ENCODE measurements at places on chromosomes 2 and 18. TPM values are rescaled to one million over a fixed set of nuclear protein-coding genes. Genes with fewer than 3 reads are reported as not detected.

STPG4 gene
- total RNA-seq: 0.13 TPM

CERKL gene
- total RNA-seq: 1.0 TPM

EMILIN1 gene
- 21.9 TPM for total RNA-seq

REG1B gene
- not detected for total RNA-seq

EPB41L3 gene
- total RNA-seq: 35.2 TPM

FMNL2 gene
- total RNA-seq: 91.4 TPM

ZBTB14 gene
- total RNA-seq: 15.4 TPM

DNA sequence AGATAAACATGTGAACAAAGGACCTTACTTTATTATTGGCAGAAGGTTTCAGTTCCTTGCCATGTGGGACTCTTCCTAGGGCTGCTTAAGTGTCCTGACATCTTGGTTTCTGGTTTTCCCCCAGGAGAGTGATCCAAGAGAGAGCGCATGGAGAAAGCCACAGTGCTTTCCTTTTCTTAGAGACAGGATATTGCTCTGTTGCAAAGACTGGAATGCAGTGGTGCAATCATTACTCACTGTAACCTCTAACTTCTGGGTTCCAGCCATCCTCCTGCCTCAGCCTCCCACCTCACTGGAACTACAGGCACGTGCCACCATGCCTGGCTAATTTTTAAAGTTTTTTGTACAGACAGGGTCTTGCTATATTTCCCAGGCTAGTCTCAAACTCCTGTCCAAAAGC is 38.1 kb upstream of the TCF7L1 start:
- no peak for ATAC-seq

DNA sequence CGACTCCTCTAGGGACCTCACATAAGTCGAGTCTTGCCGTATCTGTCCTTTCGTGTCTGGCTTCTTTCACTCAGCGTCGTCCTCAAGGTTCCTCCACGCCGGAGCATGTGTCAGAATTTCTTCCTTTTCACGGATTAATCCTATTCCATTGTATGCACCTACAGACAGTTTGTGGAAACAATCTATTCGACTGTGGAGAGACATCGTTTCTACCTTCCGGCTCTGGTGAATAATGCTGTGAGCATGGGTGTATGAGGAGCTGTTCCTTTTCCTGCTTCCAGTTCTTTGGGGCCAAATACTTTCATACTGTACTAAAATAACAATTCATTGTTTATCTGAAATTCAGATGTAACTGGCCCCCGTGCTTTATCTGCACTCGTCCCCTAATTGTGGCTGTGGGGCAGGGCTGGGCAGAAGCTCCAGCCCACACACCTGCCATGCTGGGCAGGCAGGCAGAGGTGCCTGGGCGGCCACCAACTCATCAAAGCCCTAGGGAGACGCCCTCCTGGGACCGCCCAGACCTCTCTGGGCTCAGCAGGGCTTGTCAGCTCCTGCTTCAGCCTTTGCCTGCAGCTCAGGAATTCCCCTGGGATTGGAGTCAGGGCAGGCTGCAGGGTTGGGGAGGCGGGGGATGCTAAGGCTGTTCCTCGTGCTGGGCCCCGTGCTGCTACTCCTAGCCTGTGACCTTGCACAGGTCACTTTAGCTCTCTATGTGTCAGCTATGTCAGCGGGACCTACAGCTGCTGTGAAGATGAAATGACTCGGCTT is 14.5 kb downstream of the GPC1 start:
- ATAC-seq: peak; percentile 28

GRCh38 chr18:77008576-77009315 is 123.8 kb downstream of the MBP start:
- ATAC-seq: no peak

DNA sequence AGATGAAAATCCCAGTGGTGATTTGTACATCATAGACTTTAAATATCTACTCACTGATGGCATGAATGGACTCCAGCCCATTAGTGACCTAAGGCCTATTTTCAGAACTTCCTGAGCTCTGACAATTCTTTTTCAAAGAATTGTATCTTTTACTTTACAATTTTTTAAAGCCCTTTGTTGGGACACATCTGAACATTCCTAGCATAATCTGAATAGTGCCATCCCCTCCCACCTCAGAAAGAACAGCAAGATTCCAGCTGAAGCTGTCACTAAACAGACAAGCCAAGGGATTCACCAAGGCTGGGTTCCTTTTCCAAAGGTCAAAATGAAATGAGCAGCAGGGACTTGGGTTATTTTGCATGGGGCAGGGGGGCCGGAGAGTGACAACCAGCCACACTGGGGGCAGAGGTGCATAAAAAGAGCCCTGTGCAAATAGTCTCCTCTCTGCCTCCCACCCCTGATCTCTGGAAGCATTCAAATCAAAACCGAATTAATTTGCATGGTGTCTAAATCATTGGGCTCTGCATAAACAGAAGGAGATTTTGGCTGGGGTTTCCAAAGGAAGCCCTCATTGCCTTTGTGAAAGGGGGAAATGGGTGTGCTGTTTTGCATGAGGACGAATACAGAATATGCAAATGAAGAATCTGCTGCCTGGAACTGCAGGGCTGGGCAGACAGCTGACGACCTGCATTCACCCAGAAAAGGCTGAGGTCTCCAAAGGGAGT is 17.2 kb downstream of the EPHA4 start:
- ATAC-seq: peak; percentile 92

- ATAC-seq: peak; percentile 28
Measured at GRCh38 chr2:224847961-224848850, 132.0 kb upstream of the CCDC195 start.

All from motor neuron (in vitro differentiated cells).